ENCODE measurements at places on chromosomes 12 and 14.

GRCh38 chr14:64983439-64984310 is 3.0 kb upstream of the FNTB start:
- DNase-seq, result no peak

DNA sequence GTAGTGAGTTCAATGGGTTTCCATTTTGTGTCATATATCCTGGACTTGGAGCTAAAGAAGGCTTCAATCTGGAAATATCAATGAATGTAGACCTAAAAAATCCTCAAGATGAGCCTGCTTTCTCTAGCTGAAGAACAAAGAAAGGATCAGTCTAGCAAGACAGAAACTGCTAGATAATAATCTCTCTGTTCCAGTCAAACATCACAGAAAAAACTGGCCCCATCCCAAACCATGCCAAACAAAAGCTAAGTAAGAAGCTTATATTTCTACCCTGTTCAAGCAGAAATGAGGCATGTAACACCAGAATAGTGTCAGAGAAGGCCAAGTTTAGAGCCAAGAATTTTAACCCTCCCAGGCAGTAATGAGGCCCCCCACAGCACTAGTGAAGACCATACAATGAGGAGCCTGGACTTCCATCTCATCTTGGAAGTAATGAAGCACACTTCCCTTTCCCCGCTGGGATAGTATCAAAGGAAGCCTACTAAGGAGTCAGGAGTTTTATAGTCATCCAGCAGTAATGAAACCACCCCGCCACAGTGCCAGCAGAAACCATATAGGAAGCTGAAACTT is 95.8 kb downstream of the NELL2 start:
- DNase-seq, result no peak

GRCh38 chr12:89492883-89493282 is 31.7 kb downstream of the GALNT4 start:
- DNase-seq, result no peak

DNA sequence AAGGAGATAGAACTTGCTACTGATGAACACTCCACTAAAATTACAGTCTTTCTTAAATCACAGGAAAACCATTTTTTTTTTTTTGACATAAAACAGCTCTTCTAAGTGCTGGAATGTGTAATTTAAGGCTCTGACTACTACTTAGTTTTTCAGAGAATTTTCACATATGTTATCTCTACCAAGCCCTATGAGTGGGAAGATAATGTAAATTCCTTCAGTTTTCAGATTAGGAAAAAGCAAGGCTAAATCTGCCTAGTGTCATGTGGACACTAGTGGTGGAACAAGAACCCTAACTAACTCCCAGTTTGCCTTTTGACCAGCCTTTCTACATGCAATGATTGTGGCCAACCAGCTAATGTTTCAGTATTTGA is 37.3 kb upstream of the CSRP2 start:
- no peak for DNase-seq

DNA sequence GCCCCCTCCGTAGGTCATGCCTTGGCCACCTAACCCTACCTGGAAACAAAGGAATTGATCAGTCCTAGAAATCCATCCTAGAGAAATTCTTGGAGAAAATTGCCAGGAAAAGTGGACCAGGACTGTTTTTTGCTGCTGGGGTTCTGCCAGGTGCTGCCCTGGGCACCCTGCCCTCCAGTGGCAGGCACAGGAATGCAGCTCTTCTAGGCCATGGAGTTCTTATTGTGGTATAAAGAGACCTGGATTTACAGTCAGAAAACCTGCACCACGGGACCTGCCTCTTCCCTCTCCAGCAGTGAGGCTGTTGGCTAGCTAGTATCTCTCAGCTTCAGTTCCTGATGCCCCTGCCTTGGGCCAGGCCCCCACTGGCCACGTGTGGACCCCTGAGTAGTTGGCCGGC is 59.7 kb downstream of the SLC24A4 start:
- no peak for DNase-seq

DNA sequence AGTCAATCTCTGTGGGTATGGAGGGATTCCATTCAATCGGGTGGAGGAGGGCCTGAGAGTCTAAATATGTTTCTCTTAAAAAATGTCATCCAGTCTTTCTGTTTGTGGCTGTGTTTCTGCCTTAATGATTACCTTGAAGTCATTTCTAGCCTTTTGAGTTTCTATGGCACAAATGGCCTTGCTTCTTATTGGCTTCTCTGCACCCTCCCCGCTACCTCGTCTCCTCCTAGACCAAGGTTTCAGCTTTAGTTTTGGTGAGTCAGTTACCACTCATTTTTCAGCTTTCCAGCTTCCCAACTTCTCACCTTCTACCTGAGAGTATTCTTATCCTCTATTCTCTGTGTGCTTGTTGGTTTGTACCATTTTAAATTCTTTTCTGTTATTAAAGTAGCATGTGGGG is 159.2 kb downstream of the SYNE2 start:
- no peak for DNase-seq

DNA sequence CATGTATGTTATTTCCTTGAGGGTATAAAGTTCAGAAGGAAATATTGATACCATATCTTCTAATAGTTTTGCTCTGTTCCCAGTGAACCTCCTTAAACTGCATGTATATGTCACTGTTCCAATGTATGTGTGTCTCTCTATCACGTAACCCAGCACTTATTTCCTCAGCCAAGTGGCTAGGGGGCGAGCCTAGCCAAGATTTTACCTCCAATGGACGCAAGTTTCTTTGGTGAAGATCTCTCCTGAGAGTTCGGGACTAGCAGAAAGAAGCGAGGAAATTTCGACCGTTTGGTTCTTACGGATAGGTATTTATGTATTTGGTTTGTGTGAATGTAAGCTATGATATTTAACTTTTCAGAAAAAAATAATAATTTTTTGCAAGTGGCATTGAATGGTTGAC is 2.5 kb downstream of the SFSWAP start:
- DNase-seq, result no peak

DNA sequence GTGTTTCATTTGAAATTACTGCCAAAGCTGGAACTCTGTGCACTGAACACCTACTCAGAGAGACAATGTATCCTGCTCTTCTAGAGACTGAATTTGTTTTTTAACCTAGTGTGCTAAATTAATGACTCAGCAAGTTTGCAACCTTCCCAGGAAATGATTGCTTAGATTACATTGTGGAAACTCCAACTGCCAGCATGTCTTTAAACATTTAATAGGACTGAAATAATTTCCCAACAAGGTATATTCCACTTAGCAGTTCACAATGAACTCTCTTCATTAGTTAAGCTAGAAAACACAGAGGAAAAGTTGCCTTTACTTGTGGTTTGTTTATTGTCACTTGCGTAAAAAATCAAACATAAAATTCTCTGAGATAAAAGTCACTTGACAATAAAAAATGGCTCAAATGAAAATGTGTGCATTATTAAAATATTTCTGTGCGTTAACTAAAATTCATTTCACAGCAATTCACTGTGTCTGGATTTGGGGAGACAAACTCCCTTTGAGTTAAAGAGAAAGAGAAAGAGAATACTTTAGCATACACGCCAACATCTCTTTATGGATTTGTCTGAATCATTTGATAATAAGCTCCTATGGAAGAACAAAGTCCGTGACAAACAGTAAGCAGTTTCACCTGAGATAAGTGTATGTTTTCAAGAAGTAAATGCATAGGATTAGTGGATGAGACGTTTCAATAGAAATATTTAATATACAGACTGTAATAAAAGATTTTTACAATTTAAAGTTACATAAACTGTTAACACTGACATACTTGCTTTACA is 284.0 kb downstream of the PRKD1 start:
- no peak for DNase-seq

DNA sequence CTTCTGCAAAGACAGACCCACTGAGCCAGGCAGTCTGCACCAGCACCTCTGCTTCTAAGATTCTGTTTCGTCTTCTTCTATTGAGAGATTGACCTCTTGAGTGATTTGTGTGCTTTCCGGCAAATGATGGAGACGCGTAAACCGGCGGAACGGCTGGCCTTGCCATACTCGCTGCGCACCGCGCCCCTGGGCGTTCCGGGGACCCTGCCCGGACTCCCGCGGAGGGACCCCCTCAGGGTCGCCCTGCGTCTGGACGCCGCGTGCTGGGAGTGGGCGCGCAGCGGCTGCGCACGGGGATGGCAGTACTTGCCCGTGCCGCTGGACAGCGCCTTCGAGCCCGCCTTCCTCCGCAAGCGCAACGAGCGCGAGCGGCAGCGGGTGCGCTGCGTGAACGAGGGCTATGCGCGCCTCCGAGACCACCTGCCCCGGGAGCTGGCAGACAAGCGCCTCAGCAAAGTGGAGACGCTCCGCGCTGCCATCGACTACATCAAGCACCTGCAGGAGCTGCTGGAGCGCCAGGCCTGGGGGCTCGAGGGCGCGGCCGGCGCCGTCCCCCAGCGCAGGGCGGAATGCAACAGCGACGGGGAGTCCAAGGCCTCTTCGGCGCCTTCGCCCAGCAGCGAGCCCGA is 703 bp downstream of the ASCL4 start:
- DNase-seq, result no peak

DNA sequence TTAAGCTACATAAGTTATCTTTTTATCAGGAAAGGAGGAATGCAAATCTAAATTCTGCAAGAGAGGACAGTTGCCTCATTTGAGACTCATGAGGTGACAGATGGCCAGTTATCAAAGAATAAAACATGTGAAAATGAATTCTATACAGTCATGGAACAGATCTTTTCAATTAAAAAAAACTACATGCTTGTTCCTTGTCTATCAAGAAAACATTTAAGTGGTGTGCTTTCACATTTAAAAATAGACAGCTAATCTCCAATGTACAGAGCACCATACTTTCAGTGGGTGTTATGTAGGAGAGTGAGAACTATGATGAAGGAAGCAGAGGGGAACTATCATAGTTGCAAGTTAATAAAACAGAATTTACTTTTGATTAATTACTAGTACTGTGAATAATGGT is 76.7 kb upstream of the TTC7B start:
- DNase-seq, result no peak

GRCh38 chr12:113104953-113105510 is 30.5 kb downstream of the RASAL1 start:
- DNase-seq, result no peak

- no peak for DNase-seq
These were observed 50.1 kb upstream of the RERGL start for GRCh38 chr12:18139989-18140596.

DNA sequence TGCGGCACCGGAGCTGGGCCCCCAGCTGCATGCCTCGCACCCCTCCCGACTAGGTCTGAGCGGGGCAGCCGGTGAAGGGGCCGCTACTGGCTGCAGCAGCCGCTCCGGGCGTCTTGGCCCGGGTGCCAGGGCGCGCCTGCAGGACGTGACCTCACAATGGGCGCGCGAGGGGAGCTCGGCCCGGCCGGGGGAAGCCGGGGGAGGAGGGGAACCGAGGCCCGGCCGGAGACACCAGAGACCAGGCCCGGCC is 353 bp downstream of the BAG5 start:
- no peak for DNase-seq

DNA sequence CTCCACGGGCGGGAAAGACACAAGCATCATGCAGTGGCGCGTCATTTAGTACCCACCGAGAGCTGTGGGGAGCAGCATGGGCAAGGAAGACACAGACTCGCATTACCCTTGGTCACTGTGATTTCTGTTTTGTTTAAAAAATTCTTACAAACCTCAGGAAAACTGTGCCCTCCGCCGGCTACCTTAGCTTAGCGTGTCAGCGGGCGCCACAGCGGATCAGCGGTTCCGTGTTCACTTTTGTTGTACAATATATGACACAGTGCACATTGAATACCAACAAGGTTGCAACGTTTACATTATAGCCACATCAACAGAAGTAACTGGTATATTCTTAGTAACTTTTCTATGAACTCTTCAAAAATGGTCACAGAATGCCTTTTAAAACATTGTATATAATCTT is 125.2 kb upstream of the EVL start:
- DNase-seq, result no peak

DNA sequence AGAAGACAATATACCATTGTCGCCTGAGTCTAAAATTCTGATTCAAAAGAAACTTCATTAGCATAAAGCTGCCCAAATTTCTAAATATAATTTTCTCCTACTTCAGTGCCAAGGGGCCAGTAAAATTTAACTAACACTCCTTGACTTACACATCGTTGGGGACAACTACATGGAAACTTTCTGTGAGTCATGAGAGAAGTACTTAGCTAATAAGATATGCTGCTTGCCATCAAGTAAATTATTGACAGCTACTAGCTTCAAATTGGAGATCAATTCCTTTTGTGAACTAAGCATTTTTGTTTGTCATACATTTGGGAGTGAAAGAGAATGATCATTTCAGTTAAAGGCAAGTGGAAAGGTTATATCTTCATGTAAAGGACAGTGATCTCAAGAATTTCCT is 373.3 kb downstream of the MDGA2 start:
- no peak for DNase-seq

DNA sequence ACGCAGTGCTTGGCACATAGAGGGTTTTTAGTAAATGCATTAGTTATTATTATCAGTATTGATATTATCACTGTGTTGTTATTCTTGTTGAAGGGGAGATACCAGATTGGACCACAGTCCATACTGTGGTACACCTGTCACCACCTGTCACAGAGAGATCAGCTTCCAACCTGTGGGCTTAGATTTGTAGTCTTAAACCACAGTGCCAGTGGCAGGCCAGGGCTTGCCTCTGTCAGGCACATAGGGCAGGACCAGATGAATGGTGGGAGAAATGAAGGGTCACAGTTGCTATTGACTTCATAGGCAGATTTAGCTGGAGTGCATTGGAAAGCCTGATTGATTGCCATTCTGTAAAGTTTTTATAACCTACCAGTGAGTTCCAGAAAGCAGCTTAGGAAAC is 35.1 kb downstream of the ARL1 start:
- no peak for DNase-seq

DNA sequence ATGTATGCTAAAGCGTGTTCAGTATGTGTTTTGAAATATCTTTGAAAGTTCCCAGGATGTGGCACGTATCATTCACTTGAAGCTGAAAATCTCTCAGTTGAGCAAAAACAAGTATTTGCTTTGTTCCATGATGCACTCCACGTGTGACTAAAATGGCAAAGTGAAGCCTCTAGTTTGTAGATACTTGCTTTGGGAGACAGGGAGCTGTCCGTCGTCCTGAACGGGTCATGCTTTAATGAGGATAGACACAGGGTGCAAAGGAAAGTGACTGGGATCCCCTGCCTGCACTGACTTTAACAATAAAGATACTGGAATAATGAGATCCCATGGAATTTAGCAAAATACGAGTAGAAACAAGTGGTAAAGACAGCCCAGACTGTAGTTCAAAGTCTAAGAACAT is 991.4 kb downstream of the NRXN3 start:
- DNase-seq, result no peak

DNA sequence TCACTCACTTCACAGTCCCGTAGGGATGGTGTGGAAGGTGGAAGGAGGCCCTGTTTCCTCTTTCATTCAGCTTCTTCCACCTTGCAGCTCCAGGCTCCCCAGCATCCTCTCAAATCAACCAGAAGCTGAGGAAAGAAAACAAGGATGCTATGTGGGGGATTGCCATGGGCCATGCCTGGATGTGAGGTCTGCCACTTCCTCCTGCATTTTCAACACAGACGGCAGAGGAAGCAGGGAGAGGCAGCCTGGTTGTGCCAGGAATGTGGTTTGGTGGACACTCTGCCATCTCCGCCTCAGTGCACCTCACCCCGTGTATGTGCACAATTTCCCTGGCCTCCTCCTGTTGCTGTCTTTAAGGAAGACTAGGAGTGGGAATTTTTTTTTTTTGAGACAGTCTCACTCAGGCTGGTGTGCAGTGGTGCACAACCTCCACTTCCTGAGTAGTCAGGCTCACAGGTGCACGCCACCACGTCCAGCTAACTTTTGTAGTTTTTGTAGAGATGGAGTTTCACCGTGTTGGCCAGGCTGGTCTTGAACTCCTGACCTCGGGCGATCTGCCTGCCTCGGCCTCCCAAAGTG is 99.2 kb downstream of the SLC15A4 start:
- no peak for DNase-seq
